Activated naive CD4-positive, alpha-beta T cell treated with anti-CD3 and anti-CD28 coated beads, Interleukin-2, amount 50 U/mL, for 72 hours (primary cell): ENCODE measurements at places on chromosomes 2 and 18.

DNA sequence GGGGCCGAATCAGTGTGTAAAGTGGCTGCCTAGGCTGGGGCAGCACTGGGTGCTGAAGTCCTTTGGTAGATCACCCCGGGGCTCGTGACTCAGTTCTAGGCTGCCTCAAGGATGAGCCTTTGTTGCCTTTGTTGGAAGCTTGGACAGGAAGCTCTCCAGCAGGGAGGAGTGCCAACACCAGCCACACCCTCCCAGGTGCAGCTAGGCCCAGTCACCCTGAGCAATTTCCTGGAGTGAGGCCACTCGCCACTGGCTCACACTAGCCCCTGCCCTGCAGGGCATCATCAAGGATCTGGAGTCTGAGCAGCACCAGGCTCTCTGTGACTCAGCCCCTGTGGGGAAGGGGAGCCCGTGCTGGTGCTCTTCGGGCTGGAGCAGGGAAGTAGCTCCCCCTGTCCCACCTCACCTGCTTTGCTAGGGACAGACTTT, 6.7 kb upstream of the SDC1 start:
- no peak for DNase-seq

- DNase-seq, result no peak
These were observed 72.3 kb downstream of the R3HDM1 start for GRCh38 chr2:135603543-135603942.

DNA sequence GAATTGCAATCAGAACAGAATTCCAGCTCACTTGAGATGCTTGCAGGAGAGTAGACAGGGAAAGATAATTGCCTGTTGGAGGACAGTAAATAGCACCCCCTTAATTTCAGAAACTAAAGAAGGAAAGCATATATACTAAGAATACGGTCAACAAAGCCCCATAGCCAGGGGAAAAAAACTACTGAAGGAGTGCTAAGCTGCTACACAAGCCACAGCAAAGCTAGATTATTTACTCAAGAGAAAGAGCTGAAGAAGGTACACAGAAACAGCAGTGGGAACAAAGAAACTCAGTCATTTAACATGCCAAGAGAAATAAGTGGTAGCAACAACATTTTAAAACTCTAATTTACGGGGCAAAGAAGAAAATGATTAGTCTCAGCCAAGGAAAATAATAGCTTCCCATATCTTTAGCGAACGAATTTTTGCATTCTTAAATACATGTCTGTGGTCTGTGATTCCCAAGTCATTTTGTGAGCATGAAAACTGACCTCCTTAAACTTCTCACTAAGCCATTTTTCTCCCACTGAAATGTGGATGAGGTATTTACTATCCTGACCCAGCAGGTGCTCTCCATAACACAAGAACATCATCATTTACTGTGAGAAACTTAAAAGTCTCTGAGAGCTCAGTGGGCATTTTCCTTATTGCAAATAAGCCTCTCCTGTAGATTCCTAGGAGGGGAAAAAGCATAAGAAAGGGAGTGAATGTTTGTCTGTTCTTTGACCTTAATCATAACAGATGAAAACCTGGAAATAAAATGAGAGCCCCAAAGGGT, 196.0 kb downstream of the PAX3 start:
- DNase-seq, result no peak

DNA sequence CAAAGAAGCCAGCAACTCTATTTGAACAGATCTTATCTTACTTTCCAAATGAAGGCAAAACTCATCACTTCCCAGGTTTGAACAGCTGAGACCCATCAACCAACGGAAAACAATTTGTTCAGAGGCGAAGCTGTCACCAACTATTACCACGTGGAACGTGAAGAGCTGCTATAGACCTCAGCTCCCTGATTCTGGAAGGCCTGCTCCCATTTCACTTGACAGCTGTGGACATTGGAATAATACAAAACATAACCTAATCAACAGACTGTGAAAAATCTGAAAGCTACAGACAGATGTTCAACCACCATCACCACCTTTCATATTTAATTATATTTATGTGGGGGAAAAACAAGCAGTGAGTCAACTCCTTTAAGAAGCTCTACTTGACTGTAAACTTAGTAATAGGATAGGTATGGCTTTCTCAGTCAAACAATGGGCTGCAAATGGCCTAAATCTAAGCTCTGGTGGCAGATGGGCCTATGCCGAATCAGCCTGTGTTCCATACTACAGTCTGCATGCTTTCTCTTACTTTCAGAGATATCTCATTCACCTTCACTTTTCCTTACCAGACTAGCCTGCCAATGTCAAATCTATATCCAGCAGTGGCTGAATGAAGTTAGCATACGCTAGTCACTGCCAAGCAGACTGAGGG, 896.4 kb downstream of the TDRD15 start:
- DNase-seq, result no peak

- peak; percentile 49 for DNase-seq
These were observed 23.5 kb upstream of the C18orf32 start for GRCh38 chr18:49510393-49511115.

DNA sequence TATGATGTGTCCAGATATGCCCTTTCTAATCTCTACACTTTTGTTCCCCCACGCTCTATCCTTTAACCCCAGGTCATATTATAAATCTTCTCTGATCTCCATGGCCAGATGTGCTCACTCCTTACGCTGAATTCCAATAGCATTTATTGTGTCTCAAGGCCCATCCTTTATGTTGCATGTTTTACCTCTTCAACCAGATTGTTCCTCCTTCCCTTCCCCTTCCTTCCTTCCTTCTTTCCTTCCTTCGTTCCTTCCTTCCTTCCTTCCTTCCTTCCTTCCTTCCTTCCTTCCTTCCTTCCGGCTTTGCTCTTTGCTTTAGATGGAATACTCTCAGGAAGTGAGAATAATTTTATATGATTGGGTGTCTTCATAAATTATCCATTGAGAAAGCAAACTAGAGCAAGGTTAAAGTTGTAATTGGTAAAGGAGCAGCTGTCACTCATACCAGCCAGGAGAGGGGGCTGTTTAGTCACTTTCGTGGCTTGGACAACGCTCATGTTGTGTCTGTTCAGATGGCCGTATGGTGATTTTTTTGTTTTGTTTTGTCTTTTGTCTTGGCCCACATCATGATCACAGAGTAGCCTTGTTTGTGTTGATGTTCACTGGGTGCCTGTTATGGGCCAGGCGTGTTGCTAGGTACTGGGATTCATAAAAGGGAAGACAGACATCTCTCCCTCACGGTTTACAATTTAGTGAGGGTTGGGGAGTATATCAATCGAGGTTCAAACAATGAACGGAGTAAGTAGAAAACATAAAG, 68.0 kb downstream of the DAW1 start:
- DNase-seq, result no peak

DNA sequence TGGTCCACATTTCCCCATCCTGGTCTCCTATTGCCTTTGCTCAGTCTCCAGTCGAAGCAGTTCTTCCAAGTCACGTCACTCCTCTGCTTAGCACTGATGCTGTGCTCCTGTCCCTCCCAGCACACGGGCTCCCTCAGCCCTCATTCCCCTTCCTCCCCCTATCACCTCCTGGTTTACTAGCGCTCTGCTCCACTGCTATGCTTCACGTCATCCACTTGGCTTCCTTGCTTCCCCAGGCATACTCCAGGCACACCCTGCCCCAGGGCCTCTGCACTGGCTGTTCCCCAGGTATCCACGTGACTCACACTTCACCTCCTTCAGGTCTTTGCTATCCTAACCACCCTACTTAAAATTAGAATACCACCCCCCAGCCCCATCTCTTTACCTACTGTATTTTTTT, 269.3 kb downstream of the GLI2 start:
- DNase-seq, result no peak

GRCh38 chr18:42025974-42026625, 71.1 kb downstream of the PIK3C3 start:
- no peak for DNase-seq
